ENCODE measurements at places on chromosomes 6 and 20.
A peak's percentile ranks its signal among the peaks of the same experiment; 100 is the strongest.

DNA sequence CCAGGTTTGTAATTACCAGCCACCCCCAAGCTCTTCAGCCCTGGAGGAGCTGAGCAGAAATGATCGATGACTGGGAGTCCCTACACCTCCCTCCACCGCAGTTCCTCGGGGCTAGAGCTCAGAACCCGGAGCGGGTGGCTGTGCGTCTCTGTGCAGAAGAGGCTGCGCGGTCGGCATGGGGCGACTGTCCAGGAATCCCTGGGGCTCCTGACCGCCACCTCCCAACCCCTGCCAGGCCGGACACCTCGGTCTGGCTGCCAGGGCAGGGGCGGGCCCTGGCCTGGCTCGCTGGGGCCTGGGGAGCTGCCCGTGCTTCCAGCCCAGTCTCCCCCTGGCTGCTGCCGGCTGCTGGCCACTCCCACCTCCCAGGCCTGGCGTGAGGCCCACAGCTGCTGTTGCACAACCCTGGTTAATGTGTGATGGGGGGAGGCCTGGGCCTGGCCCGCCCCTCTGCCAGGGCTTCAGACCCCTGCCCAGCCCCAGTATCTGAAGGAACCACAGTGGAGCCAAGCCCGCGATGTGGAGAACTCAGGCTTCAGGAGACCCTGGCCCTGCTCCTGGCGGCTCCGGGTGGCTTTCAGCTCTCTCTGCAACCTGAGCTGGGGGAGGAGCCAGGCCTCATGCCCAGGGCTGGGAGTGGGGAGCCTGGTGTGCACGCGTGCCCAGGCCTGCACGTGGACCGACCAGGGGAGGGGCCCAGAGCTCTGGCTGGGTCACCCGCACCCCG is 1.2 kb downstream of the SLC2A4RG start:
- peak; percentile 39 for DNase-seq

GRCh38 chr20:20611167-20611566 is 101.3 kb downstream of the RALGAPA2 start:
- no peak for DNase-seq

DNA sequence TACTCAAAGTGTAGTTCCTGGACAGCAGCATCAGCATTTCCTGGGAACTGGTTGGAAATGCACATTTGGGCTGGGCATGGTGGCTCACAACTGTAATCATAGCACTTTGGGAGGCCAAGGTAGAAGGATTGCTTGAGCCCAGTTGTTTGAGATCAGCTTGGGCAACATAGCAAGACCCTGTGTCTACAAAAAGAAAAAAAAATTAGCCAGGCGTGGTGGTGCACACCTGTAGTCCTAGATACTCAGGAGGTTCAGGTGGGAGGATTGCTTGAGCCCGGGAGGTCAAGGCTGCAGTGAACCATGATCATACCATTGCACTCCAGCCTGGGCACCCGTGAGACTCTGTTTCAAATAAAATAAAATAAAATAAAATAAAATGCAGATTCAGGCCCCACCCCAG is 156.2 kb downstream of the CDC5L start:
- DNase-seq: no peak

GRCh38 chr20:57159193-57159851 is 107.1 kb downstream of the BMP7 start:
- no peak for DNase-seq

DNA sequence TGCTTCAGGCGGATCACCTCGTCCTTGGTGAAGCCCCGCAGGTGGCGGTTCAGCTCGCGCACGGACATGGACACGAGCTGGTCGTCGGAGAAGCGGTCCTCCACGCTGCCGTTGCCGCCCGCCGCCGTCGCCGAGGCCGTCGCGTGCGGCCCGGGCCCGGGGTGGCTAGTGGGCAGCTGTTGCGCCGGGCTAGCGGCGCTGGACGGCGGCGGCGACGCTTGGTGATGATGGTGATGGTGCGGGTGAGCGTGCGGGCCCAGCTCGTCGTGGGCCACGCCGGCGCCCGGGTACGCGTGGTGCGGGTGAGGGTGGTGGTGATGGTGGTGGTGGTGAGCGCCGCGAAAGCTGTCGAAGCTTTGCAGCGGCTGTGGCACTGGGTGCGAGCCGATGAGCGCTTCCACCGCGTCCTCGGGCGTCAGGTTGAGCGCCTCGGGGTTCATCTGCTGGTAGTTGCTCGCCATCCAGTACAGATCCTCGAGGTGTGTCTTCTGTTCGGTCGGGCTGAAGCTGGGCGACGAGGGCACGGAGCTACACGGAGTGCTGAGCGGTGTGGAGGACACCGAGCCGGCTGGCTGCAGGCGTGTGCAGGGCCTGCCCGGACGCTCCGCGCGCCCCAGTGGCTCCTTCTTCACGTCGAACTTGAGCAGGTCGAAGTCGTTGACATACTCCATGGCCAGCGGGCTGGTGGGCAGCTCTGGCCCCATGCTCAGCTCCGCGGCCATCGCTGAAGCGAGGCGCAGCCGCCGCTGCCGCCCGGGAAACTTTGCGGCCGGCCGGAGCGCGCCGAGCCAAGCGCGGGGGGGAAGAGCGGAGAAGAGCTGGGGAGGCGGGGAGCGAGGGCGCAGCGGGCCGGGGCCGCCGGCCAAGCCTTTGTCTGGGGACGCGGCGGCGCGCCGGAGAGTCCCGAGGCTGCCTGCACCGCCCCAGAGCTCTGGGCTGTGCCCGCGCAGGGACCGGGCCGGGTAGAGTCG is 622 bp downstream of the MAFB start:
- DNase-seq: no peak

GRCh38 chr20:63244468-63244867 is 8.8 kb downstream of the BIRC7 start:
- no peak for DNase-seq

- DNase-seq: no peak
Observed at GRCh38 chr20:34389954-34390555, 27.0 kb downstream of the ITCH start.

DNA sequence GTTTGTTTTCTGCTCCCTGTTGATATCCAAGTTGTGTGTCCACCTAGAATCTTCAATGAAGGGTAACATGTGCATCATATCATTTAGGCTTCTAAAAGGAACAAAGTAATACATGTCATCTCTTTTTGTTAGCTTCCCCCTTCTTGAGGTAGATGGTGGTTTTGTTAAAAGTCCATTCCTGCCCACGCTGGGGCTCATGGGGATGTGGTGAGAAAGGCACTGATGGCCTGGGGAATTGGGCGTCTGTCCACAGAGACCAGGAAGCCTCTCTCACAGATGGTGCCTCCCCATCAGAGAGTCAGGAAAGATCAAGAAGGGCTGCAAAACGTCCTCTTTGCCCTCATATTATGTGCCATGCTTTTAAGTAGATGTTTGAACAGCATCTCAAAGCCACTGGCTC is 32.5 kb downstream of the GNAS start:
- no peak for DNase-seq

DNA sequence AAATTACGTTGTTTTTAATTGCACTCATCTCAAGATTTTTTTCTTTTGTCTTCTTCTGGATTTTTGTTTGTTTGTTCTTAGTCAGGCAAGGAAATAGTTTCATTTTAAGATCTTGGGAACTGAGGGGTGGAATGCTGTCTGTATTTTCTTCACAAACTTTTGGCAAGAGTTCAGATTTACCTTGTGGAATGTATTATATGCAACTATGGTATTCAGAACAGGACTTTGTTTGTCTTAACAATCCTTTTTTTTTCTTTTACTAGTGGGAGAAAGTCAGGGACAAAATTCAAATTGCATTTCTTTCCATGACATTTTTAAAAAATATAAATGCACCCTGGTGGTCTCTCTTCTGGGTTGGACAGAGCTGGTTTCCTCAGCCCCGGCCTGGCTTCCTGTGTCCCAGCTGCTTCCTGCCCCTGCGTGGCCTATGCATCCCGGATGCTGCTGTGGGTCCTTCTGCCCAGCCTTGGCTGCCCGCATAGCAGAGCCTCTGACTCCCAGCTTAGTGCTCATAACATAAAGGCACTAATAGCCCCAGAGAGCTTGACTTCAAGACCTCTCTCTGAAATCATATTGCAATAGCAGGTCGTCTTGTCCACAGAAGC is 520.7 kb downstream of the QKI start:
- DNase-seq: no peak

DNA sequence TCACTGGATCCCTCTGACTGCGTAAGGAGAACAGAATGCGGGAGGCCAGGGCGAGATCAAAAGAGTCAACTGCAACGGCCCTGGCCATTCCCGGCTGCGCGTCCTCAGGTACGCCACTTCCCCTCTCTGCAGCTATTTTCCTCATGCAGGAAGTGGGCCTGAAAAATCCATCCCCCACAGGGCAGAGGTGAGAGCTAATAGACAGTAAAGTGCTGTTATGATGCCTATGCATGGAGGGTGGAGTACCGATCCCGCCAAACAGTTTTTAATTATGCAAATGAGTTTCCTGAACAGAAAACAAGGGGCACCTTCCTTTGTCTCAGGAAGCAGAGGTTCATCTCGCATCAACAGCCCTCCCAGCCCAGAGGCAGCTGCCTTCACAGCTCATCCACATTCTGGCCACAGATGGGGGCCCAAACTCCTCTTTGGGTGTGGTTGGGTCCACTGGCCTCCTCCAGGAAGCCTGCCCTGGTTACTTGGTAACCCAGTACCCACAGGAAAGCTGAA is 9.3 kb downstream of the PREX1 start:
- peak; percentile 53 for DNase-seq

GRCh38 chr6:33633084-33633461 is 12.0 kb downstream of the ITPR3 start:
- DNase-seq: no peak

DNA sequence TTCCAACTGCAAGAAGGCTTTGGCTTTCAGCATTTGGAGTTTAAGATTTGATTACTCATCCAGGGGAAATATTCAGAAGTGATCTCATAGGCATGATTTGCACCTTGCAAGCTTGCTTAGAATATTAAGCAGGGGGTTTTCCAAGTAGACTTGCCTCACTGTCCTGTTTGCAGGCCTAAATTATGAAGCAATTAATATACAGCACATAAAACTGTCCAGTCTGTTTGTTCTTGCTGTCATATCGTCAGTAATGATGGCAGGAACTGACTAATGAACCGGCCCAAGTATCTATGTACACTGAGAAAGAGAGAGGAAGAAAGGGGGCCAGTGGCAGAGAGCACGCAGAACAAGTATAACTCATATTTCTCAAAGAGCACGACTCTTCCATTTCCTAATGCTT is 212.5 kb upstream of the SUPT3H start:
- DNase-seq: no peak

DNA sequence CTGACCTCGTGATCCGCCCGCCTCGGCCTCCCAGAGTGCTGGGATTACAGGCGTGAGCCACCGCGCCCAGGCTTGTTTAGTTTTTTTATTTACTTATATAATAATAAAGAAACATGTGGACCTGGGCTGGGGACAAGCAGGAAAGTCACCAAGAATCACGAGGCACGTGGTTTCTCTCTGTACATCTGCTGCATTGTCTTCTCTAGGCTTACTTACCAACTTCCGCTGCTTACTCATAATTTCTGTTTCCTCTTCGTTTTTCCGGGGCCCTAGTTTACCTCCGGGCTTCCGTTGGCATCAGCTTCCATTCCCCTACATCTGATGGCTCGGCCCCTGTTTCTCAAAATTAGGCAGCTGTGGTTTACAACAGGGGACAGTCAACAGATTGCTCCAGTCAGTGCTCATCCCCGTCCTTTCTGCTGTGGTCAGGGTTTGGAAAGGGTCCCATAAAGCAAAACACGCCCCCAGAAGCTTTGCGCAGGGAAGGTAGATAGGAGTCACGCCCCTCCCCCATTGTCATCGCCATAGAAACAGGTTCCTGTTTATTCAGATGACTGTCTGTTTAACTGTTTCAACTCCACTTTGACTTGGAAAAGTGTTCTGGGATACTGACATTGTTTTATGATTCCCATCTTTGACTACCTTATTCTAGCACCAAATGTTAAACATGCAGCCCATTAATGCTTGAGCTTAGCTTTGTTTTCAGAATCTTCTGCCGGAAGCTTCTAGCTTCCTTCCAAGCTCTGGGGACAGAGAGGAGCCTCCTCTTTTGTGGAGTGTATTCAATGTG is 31.9 kb upstream of the TXLNB start:
- peak; percentile 81 for DNase-seq

DNA sequence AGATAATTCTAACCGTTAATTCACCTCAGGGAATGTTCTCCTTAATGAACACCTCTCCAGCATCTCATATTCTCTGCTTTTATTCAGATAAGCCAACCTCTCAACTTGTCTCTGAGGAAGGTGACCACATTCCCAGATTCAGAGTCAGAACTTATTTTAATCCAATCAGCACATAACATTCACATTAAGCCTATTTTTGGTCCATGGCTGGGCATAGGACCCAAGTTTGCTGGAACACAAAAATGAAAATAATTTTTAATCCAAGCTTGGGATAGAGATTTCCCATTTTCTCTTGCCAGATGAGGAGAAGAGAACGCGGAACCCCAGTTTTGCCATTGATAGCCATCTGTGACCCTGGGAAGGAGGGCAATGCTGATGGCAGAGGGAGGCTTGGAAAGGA is 126.5 kb downstream of the FRK start:
- no peak for DNase-seq
